ENCODE measurements at places on chromosomes 16 and 17. TPM values are rescaled to one million over a fixed set of nuclear protein-coding genes. Genes with fewer than 3 reads are reported as not detected.

CACNA1H gene
- not detected for polyA plus RNA-seq

ABCA6 gene
- polyA plus RNA-seq: 0.23 TPM

RFWD3 gene
- polyA plus RNA-seq: 13.2 TPM

LRRC46 gene
- 1.8 TPM for polyA plus RNA-seq

SLC6A4 gene
- polyA plus RNA-seq: 0.02 TPM

CRISPLD2 gene
- 6.3 TPM for polyA plus RNA-seq

DNA sequence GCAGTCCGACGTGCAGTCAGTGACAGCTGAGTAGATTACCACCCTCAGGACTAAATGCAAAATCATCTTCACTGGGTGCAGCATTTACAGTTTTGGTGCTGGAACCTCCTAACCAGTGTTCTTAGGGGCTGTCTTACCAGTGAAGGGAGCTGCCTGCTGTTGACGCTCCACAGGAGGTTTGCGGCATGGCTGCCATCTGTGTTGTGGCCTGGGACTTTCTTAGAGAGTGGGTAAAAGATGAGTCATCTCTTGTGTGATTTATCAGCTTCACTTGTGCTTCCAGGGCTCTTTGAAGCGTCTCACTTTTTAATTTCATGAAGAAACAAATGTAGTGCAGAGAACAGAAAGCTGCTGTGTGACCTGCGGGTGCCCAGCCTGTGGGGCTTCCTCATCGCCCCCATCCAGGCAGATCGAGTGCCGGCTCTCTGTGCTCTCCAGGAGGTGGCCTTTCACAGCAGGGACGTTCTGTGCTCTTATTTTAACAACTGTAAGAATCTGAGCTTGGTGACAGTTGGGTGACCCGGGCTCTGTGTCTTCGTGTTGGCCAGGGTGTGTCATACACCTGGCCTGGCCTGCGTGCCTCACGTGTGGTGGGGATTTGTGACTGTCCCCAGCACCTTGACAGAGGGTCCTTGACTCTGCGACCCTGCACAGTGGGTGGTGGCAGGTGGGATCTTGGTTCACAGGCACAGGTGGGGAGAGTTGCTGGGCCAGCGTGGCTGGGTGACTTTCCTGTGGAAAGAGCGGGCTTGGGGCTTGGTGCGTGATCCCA lies 24.3 kb upstream of the ZNF750 start:
- H3K4me3 ChIP-seq: no peak overlapping the region
- H3K27ac ChIP-seq: peak overlapping the region; percentile 92

GRCh38 chr17:83069931-83070742 lies 9.3 kb upstream of the METRNL start:
- no peaks in the 10 kb centered on the region for H3K36me3 ChIP-seq
- no peak overlapping the region for H3K27ac ChIP-seq
- H3K4me1 ChIP-seq: no peaks in the 10 kb centered on the region
- H3K4me3 ChIP-seq: no peak overlapping the region
- H3K27me3 ChIP-seq: no peaks in the 10 kb centered on the region

GRCh38 chr16:3878610-3879009 lies 1.9 kb downstream of the CREBBP start:
- H3K4me3 ChIP-seq: peak overlapping the region; percentile 83
- no peaks in the 10 kb centered on the region for H3K27me3 ChIP-seq
- no peak for DNase-seq
- no peak overlapping the region for H3K27ac ChIP-seq
- peaks cover 18% of the 10 kb centered on the region for H3K4me1 ChIP-seq
- peaks cover 9% of the 10 kb centered on the region for H3K36me3 ChIP-seq

GRCh38 chr17:80002690-80003490 lies 32.8 kb downstream of the TBC1D16 start:
- H3K36me3 ChIP-seq: peaks cover 8% of the 10 kb centered on the region
- no peaks in the 10 kb centered on the region for H3K27me3 ChIP-seq
- H3K27ac ChIP-seq: no peak overlapping the region
- no peak overlapping the region for H3K4me3 ChIP-seq

DNA sequence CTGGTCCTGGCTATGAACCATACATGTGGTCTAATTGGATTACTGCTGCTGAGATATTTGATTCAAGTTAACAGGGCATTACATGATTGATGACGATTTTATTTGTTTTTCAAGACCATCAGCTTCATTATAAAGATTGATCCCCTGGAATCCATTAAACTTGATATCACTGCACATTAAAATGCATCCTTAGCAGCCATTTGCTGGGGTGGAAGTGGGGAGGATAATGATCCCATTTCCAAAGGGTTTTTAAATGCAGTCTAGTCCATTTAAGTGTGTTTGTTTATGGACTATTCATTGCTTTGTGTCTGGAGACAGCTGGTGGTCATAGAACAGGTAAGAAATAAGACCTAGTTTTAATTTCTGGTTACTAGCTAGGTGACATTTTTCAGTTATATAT lies 40.9 kb downstream of the ADAMTS18 start:
- no peaks in the 10 kb centered on the region for H3K36me3 ChIP-seq
- H3K27ac ChIP-seq: no peak overlapping the region
- peaks cover 4% of the 10 kb centered on the region for H3K27me3 ChIP-seq
- no peaks in the 10 kb centered on the region for H3K4me1 ChIP-seq

- DNase-seq: no peak
- H3K36me3 ChIP-seq: no peaks in the 10 kb centered on the region
- H3K27me3 ChIP-seq: no peaks in the 10 kb centered on the region
- no peak overlapping the region for H3K27ac ChIP-seq
- no peak overlapping the region for H3K4me3 ChIP-seq
These were observed 20.1 kb downstream of the USP6 start for GRCh38 chr17:5135726-5136579.

DNA sequence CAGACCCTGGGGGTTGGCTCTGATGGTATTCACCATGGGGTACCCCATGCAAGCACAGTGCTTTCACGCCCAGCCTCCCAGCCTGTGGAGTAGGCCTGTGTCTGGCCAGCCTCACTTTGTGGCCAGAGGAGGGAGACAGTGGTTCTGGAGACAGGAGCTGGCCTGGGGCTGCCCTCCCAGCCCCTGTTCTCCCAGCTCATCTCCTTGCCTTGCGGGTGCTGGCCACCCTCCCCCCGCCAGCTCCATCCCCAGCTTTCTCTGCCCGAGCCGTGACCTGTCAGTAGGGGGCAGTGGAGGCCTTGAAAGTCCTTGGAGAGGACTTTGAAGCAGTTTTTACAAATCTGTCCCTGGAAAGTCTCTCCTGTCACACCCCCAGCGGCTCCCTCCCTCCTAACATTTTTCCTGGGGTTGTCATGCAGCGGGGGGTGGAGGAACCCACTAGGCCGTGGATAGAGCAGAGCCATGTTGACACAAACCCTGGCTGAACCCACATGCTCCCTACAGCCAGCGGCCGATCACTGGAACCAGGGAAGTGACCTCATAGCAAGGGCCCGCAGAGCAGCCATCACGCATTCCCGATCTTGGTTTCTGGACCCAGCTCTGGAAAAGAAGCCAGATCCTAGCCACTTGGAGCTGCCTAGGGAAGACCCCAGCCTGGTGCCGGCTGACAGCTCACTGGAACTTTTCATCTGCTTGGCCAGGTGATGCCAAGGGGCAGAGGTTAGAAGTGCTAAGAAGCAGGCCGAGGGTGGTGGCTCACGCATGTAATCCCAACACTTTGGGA lies 289.4 kb downstream of the SEC14L1 start:
- H3K4me3 ChIP-seq: peak overlapping the region; percentile 42
- DNase-seq: peak; percentile 93
- peaks cover 87% of the 10 kb centered on the region for H3K4me1 ChIP-seq
- no peaks in the 10 kb centered on the region for H3K27me3 ChIP-seq

GRCh38 chr16:56743840-56744239 lies 13.9 kb downstream of the NUP93 start:
- H3K4me1 ChIP-seq: peaks cover 26% of the 10 kb centered on the region
- no peaks in the 10 kb centered on the region for H3K27me3 ChIP-seq
- no peak overlapping the region for H3K4me3 ChIP-seq
- peak overlapping the region; percentile 95 for H3K27ac ChIP-seq

- H3K27me3 ChIP-seq: no peaks in the 10 kb centered on the region
- peak overlapping the region; percentile 68 for H3K27ac ChIP-seq
- peaks cover 14% of the 10 kb centered on the region for H3K36me3 ChIP-seq
- peaks cover 23% of the 10 kb centered on the region for H3K4me1 ChIP-seq
- peak; percentile 77 for DNase-seq
These were observed 578 bp downstream of the PGAP6 start for GRCh38 chr16:381012-381788.

- no peak overlapping the region for H3K27ac ChIP-seq
- H3K27me3 ChIP-seq: no peaks in the 10 kb centered on the region
These were observed 366.4 kb upstream of the ERCC4 start for GRCh38 chr16:13553453-13553985.

DNA sequence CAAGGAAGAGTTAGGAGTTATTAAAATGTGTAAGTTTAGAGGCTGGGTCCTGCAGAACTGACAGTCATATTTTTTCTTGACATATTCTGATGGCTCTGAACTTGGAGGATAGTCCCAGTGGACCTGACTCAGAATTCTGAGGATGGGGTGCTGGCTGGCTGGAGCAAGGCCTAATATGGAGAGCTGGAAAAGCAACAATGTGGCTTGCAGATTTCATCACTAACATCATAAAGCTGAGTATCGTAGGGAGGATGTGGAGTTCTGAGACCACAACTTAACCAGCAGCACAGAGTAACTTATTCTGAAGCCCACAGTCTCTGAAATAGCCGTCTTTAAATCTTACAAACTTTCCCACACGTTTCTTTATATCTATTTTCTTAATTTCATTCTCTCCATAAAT lies 2.3 kb downstream of the KRTAP1-5 start:
- DNase-seq: no peak
- H3K27me3 ChIP-seq: peaks cover 39% of the 10 kb centered on the region
- H3K36me3 ChIP-seq: no peaks in the 10 kb centered on the region
- H3K4me3 ChIP-seq: no peak overlapping the region

GRCh38 chr17:71057448-71057847 lies 888.1 kb downstream of the KCNJ2 start:
- no peak overlapping the region for H3K4me3 ChIP-seq
- H3K27ac ChIP-seq: no peak overlapping the region
- no peaks in the 10 kb centered on the region for H3K27me3 ChIP-seq
- no peaks in the 10 kb centered on the region for H3K4me1 ChIP-seq
- H3K36me3 ChIP-seq: no peaks in the 10 kb centered on the region

- no peaks in the 10 kb centered on the region for H3K4me1 ChIP-seq
- peak; percentile 81 for DNase-seq
- no peaks in the 10 kb centered on the region for H3K27me3 ChIP-seq
- H3K36me3 ChIP-seq: no peaks in the 10 kb centered on the region
These were observed 671.1 kb downstream of the WWOX start for GRCh38 chr16:78770353-78771091.

DNA sequence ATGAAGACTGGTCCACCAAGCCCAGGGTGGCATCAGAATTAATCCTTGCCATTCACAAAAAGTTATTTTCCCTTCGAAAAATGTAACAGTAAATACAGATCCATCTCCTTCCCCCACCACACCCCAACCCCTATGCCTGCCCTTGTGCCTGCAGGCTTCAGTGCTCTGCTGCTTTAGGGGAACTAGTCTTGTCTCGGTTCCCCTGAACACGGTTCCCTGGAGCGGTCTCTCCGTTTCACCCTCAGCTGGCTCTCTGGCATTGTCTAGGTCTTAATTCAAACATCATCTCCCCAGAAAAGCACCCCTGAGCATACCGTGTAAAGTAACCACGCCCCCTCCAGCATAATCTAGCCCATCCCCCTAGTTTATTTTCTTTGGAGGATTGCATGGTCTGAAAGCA lies 25.8 kb downstream of the EMP2 start:
- no peaks in the 10 kb centered on the region for H3K27me3 ChIP-seq
- no peaks in the 10 kb centered on the region for H3K36me3 ChIP-seq
- no peak overlapping the region for H3K27ac ChIP-seq
- no peak overlapping the region for H3K4me3 ChIP-seq
- no peaks in the 10 kb centered on the region for H3K4me1 ChIP-seq
- DNase-seq: no peak

DNA sequence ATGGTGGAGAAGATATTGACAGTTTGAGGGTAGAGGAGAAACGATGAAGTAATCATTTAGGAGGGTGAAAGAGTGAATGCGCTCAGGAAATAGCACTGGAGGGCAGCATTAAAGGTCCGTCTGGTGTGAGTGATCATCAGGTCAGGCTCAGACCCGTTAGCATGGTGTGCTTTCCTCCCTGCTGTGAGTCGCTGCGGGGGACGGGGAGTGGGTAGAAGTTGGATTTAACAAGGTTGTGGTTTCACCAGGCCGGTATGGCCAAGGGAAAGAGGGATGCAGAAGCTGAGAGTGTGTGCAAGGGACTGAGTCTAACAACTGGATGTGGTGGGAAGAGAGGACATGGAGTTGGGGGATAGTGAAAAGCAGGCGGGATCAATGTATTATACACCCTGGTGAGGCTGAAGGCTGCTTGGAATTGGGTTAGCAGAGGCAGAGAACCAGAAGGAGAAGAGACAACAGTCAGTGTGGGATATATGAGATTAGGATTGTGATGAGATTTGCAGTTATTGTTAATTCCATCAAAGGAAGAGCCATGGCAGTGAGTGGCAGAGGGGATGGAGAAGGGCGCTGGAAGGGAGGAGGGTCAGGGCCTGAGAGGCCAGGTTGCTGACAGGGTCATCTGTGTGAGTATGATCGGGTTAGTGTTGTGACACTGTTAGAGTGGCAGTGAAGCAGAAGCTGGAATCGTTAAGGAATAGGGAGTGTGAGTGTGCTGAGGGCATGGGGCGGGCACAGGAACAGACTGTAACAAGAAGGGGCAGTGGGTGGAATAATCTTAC lies 59.0 kb upstream of the TBX2 start:
- H3K27ac ChIP-seq: no peak overlapping the region
- no peaks in the 10 kb centered on the region for H3K36me3 ChIP-seq
- no peaks in the 10 kb centered on the region for H3K27me3 ChIP-seq
- H3K4me1 ChIP-seq: peaks cover 20% of the 10 kb centered on the region

DNA sequence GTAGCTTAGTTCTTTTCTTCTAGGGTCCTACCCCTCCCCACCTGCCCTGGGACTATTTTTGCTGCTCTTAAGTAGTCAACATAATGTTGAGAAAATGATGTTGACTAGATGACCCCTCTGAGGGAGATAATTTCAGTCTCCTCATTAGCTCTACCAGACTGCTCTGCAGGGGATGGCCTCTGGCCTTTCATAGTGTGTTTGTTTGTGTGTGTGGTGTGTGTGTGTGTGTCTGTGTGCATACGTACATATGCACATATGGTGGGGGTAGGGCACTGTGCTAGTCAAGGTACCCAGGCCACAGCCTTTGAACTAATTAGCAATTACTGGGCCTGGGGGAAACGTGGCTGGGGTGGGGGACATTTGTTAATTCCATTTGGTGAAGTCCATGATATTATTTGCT lies 254.0 kb downstream of the SHISA9 start:
- no peaks in the 10 kb centered on the region for H3K4me1 ChIP-seq
- no peak overlapping the region for H3K4me3 ChIP-seq
- DNase-seq: no peak
- no peaks in the 10 kb centered on the region for H3K27me3 ChIP-seq

- DNase-seq: no peak
- H3K4me3 ChIP-seq: no peak overlapping the region
- H3K27ac ChIP-seq: no peak overlapping the region
- H3K4me1 ChIP-seq: no peaks in the 10 kb centered on the region
- H3K27me3 ChIP-seq: no peaks in the 10 kb centered on the region
These were observed 60.9 kb downstream of the MYO18A start for GRCh38 chr17:29119265-29119664.

DNA sequence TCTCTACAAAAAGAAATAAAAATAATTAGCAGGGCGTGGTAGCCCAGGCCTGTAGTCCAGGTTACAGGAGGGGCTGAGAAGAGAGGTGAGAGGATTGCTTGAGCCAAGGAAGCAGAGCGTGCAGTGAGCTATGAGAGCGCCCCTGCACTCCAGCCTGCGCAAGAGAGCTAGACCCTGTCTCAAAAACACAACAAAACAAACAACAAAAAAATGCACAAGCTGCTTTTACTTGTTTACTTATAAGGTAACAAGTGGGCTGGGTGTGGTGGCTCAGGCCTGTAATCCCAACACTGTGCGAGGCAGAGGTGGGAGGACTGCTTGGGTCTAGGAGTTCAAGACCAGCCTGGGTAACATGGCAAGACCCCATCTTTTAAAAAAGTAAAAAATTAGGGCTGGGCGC lies 1.7 kb downstream of the CYTH1 start:
- DNase-seq: no peak
- H3K27ac ChIP-seq: no peak overlapping the region
- H3K4me1 ChIP-seq: peaks cover 3% of the 10 kb centered on the region
- H3K4me3 ChIP-seq: no peak overlapping the region
- H3K36me3 ChIP-seq: no peaks in the 10 kb centered on the region
- no peaks in the 10 kb centered on the region for H3K27me3 ChIP-seq

Measured in SK-N-SH (cell line).